ENCODE measurements at places on chromosomes 2 and 18. TPM values are rescaled to one million over a fixed set of nuclear protein-coding genes. Genes with fewer than 3 reads are reported as not detected.
A peak's percentile ranks its signal among the peaks of the same experiment; 100 is the strongest.

The GNAL gene
- total RNA-seq, result 0.11 TPM

The C2orf80 gene
- not detected for total RNA-seq

The ONECUT2 gene
- not detected for total RNA-seq

The POTEJ gene
- total RNA-seq, result not detected

DNA sequence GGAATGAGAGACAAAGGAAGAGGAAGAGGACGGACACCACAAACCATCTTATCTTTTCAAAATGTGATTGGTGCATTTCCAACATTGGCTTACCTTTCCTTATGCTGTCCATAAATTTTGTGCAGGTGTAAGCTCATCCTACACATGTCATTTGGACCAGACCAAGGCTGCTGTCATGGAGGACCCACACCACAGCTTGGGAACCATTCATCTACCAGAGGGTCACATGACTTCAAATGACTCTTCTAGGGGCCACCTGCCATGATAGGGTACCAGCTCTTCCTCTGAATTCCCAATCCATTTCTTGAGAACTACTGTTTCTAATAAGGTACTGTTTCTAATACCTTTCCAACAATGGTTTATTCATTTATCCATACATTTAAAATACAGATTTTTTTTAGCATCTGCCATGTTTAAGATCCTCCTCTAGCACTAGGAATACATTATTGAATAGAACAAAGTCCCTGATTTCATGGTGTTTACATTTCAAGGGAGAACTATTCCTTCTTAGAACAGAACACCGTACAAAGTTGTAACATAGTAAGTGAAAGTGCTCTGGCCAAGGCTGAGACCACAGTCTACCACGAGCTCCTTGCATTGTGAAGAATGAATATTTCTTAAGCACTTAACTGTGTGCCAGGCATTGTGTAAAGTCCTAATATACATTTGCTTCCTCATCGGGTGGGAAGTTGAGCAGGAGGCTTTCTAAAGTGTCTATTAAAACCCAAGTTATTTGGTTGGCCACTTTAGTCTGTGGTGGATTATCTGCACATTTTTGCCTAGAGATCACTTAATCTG, 246.1 kb upstream of the FN1 start:
- no peak for DNase-seq

GRCh38 chr2:144003460-144004075, 516.4 kb downstream of the ZEB2 start:
- DNase-seq, result no peak

- DNase-seq, result no peak
Measured at GRCh38 chr2:97739020-97739892, 25.9 kb downstream of the ZAP70 start.

DNA sequence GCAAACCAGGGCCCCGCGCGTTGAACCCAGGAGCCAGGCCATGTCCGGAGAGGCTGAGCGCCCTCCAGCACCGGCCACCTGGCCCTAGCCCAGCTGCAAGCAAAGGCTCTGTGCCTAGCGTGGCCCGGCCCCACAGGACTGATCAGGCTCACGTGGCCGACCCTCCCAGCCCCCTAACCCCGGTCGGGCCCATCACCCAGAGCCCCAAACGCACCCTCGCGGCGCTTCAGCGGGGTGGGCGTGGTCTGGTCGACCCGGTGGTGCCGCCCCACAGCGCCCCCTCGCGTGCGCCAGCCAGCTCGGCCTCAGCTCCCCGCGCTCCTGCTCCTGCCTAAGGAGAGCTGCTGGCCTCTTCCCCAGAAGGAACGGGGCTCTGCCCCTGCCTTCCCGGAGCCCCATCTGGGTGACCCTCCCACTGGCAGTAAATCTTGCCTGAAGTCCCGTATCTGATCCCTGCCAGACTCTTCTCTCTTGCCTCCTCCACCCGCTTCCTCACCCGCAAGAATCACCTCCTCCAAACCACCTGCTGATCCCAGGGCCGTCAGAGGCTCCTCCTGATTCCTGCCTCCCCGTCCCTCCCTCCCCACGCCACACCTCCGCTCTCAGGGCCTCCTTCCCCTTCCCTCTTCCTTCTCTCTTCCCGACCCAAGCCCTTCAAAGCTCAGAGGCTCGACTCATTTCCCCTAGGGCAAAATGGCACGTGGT, 12.3 kb upstream of the TEX51 start:
- DNase-seq, result peak; percentile 76

DNA sequence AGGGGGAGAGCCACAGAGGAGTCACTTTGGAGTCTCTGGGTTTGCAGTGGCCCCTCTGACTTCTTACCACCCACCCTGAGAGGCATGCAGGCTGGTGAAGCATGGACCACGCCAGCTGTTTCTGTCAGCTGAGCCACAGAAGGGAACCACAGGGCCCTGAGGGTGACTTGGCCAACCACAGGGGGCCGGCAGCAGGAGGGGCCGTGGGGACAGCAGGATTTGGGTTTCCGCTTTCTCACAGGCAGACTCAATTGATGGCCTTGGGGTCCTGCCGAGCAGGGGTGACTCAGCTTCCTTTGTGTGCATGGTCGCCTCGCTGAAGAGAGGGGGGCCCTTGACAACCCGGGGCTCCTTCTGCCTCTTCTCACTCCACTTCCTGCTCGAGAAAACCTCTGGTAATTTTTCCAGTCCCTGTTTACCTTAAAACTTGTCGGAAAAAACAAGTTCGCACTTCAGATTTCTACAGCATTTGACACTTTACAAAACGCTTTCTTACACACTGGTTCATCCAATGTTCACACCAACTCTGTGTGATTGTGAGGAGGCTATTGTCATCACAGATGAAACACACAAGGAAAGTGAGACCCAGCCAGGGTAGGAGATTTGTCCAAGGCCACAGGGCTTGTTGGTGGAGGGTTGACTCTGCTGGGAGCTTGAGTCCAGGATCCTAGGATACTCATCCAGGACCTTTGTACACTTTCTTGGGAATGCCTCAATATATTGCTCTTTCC, 311.2 kb downstream of the LPIN1 start:
- peak; percentile 74 for DNase-seq

- no peak for DNase-seq
Measured at GRCh38 chr2:120616261-120616660, 119.4 kb upstream of the GLI2 start.

DNA sequence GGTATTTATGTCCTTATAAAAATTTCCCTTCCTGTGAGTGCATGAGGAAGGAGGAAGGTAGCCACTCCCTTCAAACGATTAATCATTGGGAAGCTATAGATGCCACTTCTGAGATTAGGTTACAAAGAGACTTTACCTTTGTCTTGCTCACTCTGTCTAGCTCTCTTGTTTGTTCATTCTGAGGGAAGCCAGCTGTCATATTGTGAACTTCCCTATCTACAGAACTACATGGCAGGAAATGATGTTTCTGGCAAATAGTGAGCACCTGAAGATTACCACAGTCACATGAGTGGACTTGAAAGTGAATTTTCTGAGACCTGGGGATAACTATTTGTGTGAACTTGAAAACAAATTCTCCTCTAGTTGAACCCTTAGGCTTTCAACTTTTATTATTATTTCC, 776.8 kb downstream of the CCDC85A start:
- DNase-seq, result no peak

DNA sequence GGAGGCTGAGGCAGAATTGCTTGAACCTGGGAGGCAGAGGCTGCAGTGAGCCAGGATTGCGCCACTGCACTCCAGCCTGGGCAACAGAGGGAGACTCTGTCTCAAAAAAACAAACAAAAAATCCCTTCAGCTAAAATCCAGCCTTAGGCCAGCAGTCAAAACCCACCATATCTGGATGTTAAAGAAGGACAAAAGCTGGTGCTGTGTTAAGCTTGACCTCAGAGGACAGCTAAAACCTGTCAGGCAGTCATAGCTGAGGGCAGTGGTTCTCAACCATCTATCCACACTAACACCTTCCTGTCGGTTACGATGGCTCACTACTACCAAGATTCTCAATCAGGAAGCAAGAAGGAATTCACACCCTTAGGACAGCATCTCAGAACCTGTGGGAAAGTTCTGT, 9.6 kb downstream of the PTRHD1 start:
- no peak for DNase-seq

DNA sequence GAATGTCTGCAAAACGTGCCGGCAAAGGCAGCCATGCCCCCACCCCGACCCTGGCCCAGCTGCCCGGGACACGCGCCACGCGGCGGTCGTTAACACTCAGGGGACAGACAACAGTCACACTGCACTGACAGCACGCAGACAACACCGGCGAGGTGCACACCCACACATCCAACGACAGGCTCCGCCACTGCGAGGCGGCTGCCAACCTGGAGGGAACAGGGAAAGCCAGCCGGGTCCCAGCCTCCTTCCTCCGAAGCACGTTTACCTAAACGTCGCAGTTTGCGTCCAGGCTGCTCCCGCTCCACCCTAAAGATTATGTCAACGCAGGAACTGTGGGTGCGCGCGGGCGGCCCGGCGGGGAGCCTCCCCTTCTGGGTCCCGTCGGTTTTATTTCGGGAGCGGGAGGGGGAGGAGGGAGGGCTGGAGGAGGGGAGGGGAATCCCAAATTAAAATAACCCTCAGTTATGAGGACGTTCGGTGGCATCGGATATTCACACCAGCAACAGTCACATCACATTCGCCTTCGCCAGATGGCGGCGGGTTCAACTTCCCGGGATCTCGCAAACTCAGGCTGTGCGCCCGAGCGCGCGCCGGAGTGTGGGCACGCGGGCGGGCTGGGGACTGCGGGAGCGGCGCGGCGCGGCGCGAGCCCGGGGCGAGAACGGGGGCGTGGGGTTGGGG, 644 bp downstream of the PTGR3 start:
- peak; percentile 57 for DNase-seq

DNA sequence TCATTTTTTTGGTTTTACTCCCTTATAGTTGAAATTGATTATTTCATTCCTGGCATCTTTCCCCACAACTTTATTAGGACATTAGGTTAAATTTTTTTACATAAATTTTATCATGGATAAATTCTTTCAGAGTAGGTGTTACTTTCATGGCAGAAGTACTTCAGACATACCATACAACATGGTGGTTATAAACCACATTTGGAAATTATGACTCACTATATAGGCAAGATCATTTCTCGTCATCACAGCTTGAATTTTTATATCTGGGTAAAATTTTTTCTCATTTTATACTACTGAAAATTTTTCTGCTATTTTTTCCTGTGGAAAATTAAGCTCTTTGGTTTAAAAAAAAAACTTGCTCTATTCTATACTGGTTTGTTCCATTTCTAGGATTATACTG, 111.9 kb upstream of the COL5A2 start:
- DNase-seq, result no peak

- DNase-seq, result no peak
Measured at GRCh38 chr2:241577413-241578122, 19.0 kb downstream of the BOK start.

- no peak for DNase-seq
Measured at GRCh38 chr2:67876176-67876575, 186.6 kb downstream of the C1D start.

GRCh38 chr18:6412933-6413472, 1.7 kb downstream of the L3MBTL4 start:
- DNase-seq, result no peak

DNA sequence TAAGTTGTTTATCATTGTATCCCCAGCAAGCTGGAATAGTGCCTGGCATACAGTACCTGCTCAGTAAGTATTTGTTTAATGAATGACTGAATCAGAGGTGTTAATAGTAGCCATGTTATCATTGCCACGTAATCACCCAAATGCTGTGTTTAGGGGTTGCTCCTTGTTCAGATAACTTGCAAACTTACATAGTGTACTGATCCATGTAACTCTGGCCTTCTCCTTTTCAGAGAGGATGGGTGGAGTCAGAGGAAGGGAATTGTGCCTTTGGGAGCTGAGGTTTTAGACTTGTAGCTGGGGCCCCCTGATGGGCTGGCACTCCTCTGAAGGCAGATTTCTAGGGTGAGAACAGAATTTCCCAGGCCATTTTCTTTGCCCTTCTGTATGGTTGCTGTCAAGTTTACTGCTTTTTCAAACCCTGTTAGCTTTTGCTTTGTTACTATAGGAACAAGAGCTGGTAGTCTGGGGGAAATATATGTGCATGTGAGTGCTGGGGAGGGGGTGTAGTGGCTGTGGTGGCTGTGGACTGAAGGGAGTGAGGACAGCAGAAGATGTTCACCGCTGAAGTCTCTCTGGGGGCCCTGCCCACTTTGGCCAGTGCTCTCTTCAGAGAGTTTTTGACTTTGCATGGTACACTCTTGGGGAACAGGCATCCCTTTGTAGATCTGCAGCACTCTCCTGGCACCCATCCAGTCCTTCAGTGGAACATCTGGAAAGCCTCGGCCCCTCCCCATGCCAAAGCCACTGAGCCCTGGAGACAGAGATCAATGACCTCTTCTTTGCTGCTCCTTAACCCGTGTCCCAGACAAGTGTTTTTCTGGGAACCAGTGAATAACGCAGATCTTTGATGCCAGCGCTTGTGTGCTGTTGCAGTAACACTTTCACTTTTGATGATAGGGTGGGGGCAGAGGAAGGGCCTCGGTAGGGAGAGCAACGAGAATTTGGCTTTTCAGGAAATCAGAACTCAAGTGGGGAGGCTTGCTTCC, 209.0 kb downstream of the PRKCE start:
- peak; percentile 32 for DNase-seq

DNA sequence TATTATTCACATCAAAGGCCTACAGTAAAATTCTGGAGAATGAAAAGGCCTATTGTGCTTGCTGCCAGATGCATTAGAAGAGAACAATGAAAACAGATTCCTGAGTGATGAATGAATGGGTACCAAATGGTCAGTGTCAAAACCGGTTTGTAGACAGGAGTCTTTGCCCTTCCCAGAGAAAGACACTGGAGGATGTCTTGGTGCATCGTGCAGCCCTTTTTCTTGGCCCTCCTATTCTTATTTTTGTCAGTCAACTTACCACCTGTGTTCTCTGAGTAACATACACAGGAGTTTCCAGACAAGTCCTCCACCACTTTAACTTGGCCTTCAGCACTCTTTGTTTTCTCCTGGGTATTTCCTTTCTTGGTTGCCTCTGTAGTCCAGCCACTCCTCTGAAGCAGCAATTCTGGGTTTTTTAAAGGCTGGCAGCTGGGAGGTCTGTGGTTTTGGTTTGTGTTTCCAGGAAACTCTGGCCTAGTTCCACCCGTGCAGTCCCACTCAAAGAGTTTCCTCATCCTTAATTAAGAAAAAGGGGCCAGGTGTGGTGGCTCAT, 29.4 kb downstream of the PSTPIP2 start:
- DNase-seq, result peak; percentile 64

DNA sequence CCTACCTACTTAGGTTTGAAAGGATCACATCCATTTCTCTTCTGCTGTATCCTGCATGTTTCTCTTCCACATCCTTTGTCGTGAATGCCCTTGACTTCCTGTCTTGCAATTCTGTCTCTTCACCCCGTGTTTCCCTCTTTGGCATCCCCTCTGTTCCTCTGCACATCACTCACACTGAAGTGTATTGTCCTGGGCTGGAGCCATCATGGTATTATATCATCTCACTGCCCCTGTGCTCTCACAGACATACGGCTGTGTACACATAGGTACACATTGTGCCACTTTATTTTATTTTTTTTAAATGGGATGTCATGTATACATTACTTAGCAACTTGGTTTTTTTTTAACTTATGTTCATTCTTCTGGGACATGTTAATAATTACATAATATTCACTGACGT, 291.6 kb downstream of the ALPK2 start:
- DNase-seq, result no peak

- DNase-seq, result no peak
Measured at GRCh38 chr2:29239209-29239960, 124.2 kb downstream of the CLIP4 start.
